ENCODE measurements at places on chromosomes 13 and 19. TPM values are rescaled to one million over a fixed set of nuclear protein-coding genes. Genes with fewer than 3 reads are reported as not detected.

DNA sequence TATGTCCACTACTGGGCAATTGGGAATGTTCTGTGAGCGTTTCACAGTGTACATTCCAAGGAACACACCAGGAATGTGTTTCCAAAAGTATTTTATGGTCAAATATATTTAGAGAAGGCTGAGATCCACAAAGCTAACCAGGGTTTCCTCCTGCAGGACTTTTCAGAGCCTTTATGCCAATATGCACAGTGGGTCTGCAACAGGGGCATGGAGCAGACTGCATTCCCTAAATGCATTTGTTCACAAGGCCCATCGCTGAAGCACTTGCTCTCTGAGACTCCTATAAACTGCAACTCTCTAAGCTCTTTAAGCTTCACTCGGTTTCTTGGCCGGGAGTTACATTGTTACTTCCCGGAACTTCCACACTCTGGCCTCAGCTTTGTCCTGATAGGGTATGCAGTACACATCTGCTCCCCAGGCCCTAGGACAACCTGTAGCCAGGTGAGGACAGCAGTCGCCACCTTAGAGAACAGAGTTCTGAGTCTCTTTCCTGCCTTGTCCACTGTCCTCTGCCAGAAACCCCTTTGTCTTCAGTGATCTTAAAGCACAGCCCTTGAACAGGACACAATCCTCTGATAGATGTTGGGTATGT, 33.5 kb downstream of the FBN3 start:
- no peaks in the 10 kb centered on the region for H3K4me1 ChIP-seq
- H3K27me3 ChIP-seq, result no peaks in the 10 kb centered on the region
- no peaks in the 10 kb centered on the region for H3K36me3 ChIP-seq

Gene ONECUT3
- not detected for total RNA-seq

Gene SLC1A6
- not detected for total RNA-seq

Gene RTBDN
- total RNA-seq, result not detected

Gene PRSS57
- total RNA-seq, result 0.59 TPM

DNA sequence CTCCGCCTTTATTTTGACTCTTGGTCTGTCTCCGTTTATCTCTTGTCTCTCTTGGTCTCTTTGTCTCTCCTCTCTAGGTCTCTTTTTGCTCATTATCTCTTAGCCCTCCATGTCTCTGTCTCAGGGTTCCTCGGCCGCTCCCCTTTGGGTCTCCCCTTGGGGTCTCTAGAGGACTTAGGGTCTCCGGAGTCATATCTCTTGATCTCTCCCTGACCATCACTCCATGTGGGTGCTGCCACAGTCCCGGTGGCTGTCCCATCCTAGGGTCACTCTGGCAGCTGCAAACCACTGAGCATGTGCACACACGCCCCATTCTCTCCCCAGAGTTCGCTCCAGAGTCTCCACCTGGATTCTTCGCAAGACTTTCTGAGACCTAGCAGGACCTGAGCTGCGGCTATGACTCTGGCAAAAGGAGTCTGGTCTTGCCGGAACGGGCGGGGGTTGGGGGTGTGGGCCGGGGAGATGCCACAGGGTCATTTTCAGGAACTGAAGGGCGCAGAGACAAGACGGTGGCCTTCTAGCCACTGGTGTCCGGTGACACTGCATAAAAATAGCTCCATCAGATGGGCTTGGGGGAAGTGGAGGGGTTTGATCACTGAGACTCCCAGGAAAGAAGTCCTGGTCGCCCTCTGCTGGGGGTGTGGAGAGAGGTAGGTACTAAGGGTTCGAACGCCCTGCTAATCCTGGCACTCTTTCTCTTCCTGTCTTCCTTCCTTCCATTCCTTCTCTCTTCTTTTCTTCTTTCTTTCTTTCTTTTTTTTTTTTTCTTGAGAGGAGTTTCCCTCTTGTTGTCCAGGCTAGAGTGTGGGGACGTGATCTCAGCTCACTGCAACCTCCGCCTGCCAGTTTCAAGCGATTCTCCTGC, 1.2 kb upstream of the KCNA7 start:
- H3K4me3 ChIP-seq, result no peak overlapping the region
- H3K36me3 ChIP-seq, result peaks cover 5% of the 10 kb centered on the region
- no peak overlapping the region for H3K27ac ChIP-seq
- DNase-seq, result no peak
- peaks cover 10% of the 10 kb centered on the region for H3K4me1 ChIP-seq

- no peaks in the 10 kb centered on the region for H3K36me3 ChIP-seq
- H3K27me3 ChIP-seq, result no peaks in the 10 kb centered on the region
- no peak overlapping the region for H3K4me3 ChIP-seq
- peaks cover 3% of the 10 kb centered on the region for H3K4me1 ChIP-seq
Measured at GRCh38 chr13:46964789-46965527, 68.1 kb upstream of the HTR2A start.

Gene S1PR5
- 1.4 TPM for total RNA-seq

- no peaks in the 10 kb centered on the region for H3K4me1 ChIP-seq
- H3K27ac ChIP-seq, result no peak overlapping the region
- no peak for DNase-seq
- no peak overlapping the region for H3K4me3 ChIP-seq
Measured at GRCh38 chr13:105365021-105365550, 1170.4 kb downstream of the EFNB2 start.

DNA sequence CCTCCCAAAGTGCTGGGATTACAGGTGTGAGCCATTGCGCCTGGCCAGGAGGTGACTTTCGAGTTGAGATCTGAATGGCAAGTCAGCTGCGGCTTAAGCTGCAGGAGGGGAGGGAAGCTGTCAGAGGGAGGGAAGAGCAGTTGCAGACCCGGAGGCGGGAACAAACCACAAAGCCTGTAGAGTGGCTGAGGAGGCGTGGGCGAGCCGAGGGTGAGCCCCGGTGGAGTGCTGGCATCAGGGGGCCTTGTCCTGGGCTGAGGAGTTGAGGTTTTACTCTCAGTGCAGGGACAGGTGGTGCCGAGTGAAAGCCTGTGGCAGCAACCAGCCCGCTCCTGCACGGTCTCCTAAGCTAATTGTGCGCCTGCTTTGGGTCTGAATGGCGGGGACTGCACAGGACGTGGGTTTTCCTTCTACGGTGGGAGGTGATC, 24.2 kb downstream of the PPP1R37 start:
- DNase-seq, result peak; percentile 68
- peak overlapping the region; percentile 22 for H3K4me3 ChIP-seq
- peak overlapping the region; percentile 55 for H3K27ac ChIP-seq
- no peaks in the 10 kb centered on the region for H3K27me3 ChIP-seq
- H3K36me3 ChIP-seq, result peaks cover 4% of the 10 kb centered on the region

Gene TMEM221
- total RNA-seq, result not detected

GRCh38 chr13:111156421-111156820, 41.3 kb downstream of the ARHGEF7 start:
- peaks cover 6% of the 10 kb centered on the region for H3K27me3 ChIP-seq
- H3K36me3 ChIP-seq, result peaks cover 41% of the 10 kb centered on the region
- H3K27ac ChIP-seq, result no peak overlapping the region
- H3K4me3 ChIP-seq, result no peak overlapping the region
